Lung (tissue), 17 donors: ENCODE measurements at places on chromosomes 4 and X. TPM values are rescaled to one million over a fixed set of nuclear protein-coding genes. Genes with fewer than 3 reads are reported as not detected.

DNA sequence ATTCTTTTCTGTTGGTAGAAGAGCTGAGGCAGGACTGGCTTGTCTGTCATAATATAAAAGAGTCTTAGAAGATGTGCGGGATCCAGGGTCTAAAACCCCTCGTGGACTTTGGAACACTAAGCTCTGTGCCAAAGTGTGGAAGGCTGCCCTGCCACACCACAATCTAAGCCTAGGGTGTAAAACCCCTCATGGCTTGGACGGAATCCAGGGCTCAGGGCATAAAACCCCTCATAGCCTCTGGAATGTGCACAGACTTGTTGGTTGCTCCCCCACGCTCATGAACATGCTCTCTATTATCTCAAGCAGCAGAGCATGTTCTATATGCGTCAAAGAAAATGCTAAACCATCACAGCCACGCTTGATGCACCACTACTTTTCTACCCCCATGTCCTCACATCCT is 483.6 kb downstream of the GABRG1 start:
- peak; percentile 21 for DNase-seq
- H3K4me1 ChIP-seq, result peaks cover 8% of the 10 kb centered on the region
- no peak overlapping the region for H3K27ac ChIP-seq

- no peak overlapping the region for H3K27ac ChIP-seq
- no peaks in the 10 kb centered on the region for H3K4me1 ChIP-seq
- no peak overlapping the region for H3K4me3 ChIP-seq
- H3K36me3 ChIP-seq, result no peaks in the 10 kb centered on the region
These were observed 43.2 kb downstream of the SLC9A6 start for GRCh38 chrX:136028383-136028984.

Gene UGT2B11
- total RNA-seq, result not detected

- DNase-seq, result no peak
- no peak overlapping the region for H3K27ac ChIP-seq
- H3K27me3 ChIP-seq, result no peaks in the 10 kb centered on the region
- H3K4me1 ChIP-seq, result no peaks in the 10 kb centered on the region
These were observed 60.8 kb downstream of the DLG3 start for GRCh38 chrX:70505451-70505841.

DNA sequence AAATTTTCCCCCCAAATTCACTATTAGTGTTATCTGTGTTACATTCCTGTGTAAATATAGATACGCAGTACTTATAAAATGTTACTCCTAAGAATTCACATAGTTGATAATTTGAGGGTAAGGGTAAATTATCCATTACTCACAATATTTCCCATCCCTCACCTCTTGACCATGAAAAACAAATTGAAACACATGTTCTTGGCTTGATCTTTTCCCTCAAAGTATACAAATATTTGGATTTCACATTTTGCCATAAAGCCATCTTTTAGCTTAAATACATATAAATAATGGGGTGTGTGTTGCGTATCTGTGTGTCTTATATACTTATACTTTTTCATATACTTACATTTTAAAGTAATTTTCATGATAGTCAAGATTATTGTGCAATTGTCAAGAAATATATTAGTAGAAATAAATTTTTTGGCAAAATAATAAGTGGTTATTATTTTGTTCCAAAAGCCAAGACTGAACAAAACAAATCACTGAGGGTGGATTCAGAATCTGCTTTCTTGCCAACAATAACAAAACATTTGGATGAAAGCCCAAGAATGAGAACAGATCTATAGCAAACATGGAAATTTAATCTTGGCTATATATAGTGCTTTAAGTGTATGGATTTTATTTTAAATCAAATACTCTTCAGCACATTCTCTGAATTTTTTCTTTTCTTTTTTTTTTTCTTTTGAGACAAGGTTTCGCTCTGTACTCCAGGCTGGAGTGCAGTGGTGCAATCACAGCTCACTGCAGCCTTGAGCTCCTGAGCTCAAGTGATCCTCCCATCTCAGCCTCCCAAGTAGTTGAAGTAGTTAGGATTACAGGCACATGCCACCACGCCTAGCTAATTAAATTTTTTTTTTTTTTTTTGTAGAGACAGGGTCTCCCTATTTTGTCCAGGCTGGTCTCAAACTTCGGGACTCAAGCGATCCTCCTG is 48.5 kb upstream of the PRSS48 start:
- no peaks in the 10 kb centered on the region for H3K27me3 ChIP-seq
- H3K4me1 ChIP-seq, result peaks cover 19% of the 10 kb centered on the region
- H3K36me3 ChIP-seq, result no peaks in the 10 kb centered on the region
- H3K27ac ChIP-seq, result no peak overlapping the region

GRCh38 chrX:101682723-101683122 is 23.1 kb upstream of the ARMCX2 start:
- no peak for DNase-seq
- no peaks in the 10 kb centered on the region for H3K36me3 ChIP-seq
- no peak overlapping the region for H3K4me3 ChIP-seq
- H3K4me1 ChIP-seq, result no peaks in the 10 kb centered on the region
